ENCODE measurements at places on chromosomes 12 and 14.

DNA sequence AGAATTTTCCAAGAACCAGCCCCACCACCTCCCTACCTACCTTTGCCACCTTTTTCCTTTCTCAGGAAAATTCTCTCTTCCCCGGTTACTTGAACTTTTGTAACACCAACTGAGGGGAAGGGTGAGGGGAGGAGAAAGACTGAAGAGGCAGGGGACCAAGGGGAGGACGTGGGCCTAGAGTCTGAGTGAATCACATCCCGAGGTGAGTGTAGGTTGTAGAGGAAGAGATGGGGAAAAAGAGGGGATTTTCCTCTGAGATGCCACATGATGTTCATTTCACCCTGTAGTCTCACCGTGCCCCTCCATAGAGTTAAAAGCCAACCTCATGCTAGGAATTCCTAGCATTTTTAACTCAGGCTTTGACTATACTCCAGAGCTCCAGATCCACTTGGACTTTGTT, 311.8 kb downstream of the RPAP3 start:
- DNase-seq, result no peak

DNA sequence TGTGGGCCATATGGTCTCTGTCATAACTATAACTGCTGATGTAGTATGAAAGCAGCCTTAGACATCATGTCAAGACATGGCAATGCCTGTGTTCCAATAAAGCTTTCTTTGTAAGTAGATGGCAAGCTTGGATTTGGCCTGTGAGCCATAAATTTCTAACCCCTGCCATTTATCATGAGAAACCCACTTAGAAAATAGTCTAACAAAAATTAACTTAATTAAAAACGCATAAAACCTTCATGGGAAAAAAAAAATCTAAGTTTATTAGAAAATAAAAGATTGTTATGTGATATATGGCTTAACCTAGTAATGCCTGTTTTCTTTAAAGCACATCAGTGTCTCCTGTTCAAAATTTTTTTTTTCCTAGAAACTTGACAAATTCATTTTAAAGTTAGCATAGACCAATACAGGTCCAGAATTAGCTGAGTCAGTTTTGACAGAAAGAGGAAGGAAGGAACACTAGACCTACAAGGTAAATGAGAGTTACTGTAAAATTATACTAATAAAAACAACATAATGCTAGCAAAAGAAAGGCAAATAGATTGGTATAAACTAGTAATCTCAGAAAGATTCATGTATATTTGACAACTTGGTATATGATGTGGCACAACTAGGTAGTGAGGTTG, 68.2 kb downstream of the USP15 start:
- no peak for DNase-seq

- DNase-seq, result no peak
Observed at GRCh38 chr12:12379831-12380730, 23.2 kb downstream of the BORCS5 start.

- DNase-seq, result no peak
Observed at GRCh38 chr12:29238822-29239291, 89.8 kb downstream of the FAR2 start.

GRCh38 chr14:34614638-34615037, 15.3 kb downstream of the SNX6 start:
- no peak for DNase-seq

DNA sequence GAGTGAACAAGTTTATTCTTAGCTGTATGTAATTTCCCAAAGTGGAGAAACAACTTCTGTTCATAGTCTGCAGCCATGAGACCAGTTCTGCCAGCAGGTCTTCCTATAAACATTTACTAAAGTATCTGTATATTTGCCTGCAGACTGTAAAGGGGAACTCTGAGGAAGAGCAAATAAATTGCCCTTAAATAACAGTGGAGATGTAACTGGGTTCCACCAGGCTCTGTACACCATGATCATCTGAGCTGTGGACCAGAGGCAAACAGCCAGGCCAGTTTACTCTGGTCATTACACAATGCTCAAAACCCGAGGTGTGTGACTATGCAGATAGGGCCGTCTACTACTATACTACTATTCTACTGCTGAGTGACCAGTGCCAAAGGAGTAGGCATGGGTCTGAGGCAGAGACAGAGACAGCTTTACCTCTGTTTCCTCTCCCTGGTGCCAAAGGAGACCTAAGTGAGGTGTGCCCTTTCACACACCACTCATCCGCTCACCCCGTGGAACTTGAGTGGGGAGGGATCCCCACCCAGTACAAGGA, 21.1 kb upstream of the CERS5 start:
- DNase-seq, result no peak

- no peak for DNase-seq
Observed at GRCh38 chr12:63889721-63890509, 45.4 kb downstream of the SRGAP1 start.

DNA sequence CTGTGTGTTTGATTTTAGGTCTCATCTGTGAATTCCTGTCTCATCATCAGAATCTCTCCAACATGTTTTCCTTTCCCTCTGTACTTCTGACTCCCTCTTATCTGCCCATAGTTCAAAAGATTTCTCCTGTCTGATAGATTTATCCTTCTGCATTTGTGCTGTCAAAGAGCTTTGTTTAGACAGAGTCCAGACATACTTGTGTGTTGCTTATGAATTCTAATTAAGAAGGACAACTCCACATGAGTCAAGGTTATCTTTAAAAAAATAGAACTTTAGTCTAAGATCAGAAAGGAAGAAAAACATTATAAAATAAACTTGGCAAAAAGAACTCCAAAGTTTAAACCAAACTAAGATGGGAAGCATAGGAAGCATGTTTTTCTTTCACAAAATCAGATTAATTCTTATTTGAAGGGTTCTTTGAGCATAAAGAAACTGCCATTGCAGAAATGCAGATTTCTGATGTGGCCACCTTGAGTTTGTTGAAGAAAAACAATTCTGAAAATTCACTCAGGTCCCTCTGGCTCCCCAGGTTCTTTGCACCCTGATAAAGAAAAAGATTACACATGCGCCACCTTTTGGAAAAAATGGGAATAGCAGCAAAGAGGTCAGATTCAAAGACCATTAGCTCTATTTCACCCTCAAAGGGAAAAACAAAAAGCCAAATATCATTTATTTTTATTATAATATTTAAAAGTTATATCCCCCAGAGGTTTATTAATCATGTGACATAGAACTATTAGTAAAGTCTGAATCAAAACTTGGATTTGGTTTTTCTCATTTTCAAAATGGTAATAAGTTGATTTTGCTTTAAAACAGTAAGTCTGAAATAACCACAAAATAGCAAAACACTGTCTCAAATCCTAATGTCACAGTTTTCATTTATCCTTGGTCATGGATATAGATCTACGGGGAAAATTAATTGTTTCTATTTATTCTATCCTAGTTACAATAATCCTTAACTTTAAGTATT, 143.7 kb upstream of the DCN start:
- no peak for DNase-seq

GRCh38 chr14:74574706-74575105, 37.3 kb downstream of the LTBP2 start:
- no peak for DNase-seq

- DNase-seq, result no peak
Observed at GRCh38 chr14:21408147-21408546, 24.3 kb upstream of the SUPT16H start.

DNA sequence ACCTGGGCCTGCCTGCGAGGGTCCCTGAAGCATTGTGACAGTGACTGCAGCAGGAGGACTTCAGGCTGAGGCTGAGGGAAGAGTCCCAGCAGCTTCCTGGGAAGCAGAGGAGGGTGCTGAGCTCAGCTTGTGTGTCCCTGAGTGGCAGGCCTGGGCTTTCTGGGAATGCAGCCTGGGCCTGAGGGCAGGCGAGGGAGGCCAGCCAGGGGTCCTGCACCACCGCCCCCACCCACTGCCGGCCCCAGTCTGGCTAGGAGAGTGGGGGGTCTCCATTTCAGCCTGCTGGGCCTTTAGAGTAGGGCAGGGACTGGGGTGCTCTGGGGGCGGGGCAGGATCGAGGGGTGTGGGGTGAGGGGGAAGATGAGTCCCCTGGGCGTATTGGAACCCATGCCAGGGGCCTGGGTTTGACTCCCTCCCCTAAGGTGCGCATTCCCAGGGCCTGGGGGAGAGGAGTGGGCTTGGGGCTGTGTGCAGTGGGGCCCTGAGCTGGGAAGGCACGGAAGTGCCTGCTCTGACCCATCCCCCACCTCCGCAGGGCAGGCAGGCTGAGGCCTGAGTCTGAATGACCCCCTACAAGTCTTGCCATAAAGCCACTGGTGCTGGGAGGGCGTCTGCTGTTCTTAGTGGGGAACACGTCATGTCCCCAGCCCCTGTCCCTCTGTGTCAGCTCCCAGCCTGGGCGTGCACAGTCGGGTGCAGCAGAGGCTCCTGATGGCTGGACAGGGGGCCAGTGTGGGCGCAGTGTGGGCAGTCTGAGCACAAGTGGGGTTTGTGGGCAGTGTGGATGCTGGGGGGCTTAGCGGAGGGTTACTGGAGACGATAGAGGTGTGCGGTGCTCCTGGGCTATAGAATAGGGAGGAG, 46.4 kb downstream of the KRT80 start:
- DNase-seq, result no peak
